Upper lobe of left lung (tissue), 6 donors: ENCODE measurements at places on chromosomes 16 and 17. TPM values are rescaled to one million over a fixed set of nuclear protein-coding genes. Genes with fewer than 3 reads are reported as not detected.

Gene DUXB
- not detected for total RNA-seq

Gene KRT33A
- not detected for total RNA-seq

Gene OTOP3
- total RNA-seq = not detected

Gene TMC7
- 6.1 TPM for total RNA-seq

Gene HAP1
- 1.0 TPM for total RNA-seq
